ENCODE measurements at places on chromosomes 16 and 17.

DNA sequence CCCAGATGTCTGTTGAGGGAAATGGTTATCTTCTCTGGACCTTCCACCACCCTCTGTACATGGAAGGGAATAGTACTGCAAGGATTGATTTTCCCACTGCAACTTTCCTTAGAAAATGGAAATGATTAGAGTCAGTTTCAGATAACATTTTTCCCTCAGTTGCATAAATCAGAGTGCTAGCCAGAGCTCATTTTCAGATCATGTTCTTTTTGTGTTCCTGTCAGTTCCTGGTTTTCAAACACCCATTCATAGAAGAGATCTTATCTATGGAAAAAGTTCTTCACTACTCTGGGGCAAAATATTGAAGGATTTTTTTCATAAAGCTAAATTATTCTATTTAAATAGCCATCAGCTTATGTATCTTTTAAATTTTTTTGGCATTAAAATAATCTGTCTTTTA, 11.7 kb upstream of the COX10 start:
- no peak for DNase-seq

DNA sequence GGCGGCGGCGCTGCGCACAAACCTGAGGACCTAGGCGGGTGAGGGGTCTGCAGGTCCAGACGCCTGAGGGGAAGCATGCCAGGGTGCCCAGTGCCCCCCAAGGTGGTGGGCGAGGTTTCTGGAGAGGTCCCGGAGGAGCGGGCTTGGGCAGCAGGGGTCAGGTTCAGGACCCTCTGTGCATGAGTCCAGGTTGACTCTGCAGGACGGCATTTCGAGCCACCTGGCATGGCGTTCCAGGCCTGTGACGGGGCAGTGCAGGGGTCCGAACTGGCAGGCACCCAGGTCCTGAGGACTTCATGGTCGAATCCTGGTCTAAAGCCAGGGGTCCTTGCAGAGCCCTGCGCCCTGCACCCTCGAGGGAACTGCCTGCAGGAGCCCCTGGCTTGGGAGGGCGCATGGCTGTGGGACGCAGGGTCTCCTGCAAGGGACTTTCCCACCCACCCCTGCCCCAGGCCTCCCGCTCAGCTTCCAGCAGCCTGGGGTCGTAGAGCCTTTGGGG, 3.5 kb downstream of the SLC16A3 start:
- peak; percentile 82 for DNase-seq

DNA sequence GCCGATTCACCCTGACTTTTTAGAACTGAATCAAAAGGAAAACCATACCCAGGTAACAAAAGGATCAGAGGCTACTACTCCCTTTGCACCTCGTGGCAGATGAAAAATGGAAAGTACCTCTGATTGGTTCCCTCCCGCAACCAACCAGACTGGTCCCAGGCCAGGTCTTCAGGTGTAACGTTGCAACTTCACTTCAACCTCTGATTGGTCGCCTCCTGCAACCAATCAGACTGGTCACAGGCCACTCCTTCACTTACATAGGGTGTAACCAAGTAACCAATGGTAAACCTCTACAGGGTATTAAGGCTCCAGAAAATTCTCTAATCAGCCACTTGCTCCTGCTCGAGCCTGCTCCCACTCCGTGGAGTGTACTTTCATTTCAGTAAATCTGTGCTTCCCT, 89.4 kb downstream of the ADCY9 start:
- peak; percentile 5 for DNase-seq

GRCh38 chr17:6811510-6811909, 20.0 kb downstream of the TEKT1 start:
- no peak for DNase-seq

GRCh38 chr16:14070555-14070876, 603 bp upstream of the MRTFB start:
- DNase-seq = no peak

DNA sequence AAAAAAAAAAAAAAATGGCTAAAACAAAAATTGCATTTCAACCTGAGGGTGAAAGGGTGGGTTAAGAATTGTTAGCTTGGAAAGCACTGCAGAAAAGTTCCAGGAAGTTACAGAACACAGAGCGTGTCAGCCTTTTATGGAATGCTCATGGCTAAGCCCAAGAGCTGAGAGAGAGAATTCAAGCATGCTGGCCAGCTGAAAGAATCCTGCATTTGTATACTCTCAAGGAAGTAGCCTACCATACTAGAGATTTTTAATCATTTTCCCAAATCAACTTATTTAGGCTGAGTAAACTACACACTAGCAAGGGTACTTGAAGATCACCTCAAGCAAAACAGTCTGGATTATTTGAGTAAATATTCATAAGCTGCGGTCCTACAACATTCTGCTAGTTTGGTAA, 153.9 kb downstream of the KCNJ2 start:
- DNase-seq = no peak

GRCh38 chr16:88348377-88349152, 34.2 kb upstream of the ZNF469 start:
- DNase-seq = peak; percentile 72

DNA sequence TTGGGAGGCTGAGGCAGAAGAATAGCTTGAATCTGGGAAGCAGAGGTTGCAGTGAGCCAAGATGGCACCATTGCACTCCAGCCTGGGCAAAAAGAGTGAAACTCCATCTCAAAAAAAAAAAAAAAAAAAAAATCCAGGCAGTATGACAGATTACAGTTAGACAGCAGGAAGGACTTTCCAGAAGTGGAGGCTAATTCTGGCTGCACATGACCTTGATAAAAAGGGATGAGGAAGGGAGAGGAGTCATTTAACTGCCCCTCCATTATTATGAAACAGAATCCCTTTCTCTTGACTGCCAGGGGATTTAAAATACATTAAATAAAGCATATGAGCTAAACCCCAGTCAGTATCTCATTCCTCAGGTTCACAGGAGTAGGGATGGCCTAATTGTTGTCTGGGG, 1.8 kb upstream of the ARHGAP23 start:
- DNase-seq = no peak

DNA sequence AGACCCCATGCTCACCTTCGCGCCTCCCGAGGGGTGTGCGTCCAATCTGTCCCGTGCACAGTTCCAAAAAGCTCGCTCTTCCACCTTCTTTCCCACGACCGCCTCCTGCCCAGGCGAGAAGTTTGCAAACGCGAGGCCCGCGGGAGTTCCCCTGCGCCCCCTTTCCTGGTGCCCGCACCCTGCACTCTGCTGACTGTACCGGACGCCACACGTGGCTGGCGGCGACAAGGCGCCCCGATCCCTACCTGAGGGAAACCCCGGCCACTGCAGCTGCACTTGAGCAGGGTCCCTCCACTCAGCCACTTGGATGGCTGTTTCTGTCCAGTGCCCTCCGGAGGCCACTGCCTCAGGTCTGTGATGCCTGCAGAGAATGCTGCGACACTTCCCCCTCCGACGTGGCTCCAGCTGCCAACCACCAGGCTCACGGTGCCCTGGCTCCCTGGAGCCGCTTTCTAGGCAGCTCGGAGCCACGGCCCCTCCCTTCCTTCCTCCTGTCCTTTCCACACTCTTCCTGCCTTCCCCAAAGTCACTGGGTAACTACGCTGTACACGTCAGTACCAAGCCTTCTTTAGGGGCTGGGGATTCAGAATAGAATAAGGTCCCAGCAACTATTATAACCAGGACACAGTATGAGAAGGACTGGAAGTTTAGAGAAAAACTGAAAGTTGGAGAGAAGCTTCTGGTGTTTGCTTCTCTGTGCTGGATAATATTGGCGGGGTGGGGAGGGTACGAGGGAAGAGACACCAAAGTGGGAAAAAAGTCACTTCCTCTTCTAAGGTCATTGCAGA, at the start of gene MLKL:
Gene MLKL (minus strand): TSS at position 425 of the 788 bp plus-strand sequence. CDS start 5,105 bp downstream, outside the sequence.
- peak; percentile 92 for DNase-seq
